ENCODE measurements at places on chromosomes 13 and 19. TPM values are rescaled to one million over a fixed set of nuclear protein-coding genes. Genes with fewer than 3 reads are reported as not detected.

- H3K27ac ChIP-seq: no peak within 1 kb of the TSS
- H3K4me1 ChIP-seq: peaks cover 13% of the 10 kb centered on the region
- no peaks in the 10 kb centered on the region for H3K27me3 ChIP-seq
- no peak for DNase-seq
Observed at GRCh38 chr13:28100150-28101121, at the start of gene FLT3. TSS of gene FLT3 (minus strand) at chr13:28100576. CDS start at chr13:28100510, 66 bp downstream.

The UBL5 gene
- 269 TPM for total RNA-seq

DNA sequence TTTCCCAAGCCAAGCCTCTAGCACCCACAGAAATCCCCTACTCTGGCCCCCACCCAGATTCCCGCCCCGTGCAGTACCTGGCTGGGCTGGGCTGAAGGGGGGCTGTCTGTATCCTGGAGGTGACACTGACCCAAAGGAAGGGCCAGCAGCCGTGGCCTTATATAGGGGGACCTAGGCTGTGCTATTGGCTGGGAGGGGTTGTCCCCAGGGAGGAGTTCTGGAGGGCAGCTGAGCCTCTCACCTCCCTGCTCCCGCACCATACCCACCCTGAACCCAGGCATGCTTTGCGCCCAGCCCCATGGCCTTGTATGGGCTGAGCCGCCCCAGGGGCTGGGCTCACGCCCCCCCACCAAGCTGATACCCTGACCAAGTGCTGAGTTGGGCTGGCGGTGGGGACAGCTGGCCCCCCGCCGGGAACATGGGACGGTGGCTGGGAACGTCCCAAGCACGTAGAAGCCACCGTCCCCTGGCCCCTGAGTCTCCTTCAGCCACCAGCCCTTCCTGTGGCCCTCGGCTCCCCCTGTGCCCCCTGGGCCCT, at the start of gene CKM:
Gene CKM (minus strand): TSS at position 132 of the 538 bp plus-strand sequence. CDS start 3,162 bp downstream, outside the sequence.
- H3K36me3 ChIP-seq: no peaks in the 10 kb centered on the region
- no peaks in the 10 kb centered on the region for H3K4me1 ChIP-seq
- H3K4me3 ChIP-seq: no peak within 1 kb of the TSS
- no peak within 1 kb of the TSS for H3K27ac ChIP-seq

DNA sequence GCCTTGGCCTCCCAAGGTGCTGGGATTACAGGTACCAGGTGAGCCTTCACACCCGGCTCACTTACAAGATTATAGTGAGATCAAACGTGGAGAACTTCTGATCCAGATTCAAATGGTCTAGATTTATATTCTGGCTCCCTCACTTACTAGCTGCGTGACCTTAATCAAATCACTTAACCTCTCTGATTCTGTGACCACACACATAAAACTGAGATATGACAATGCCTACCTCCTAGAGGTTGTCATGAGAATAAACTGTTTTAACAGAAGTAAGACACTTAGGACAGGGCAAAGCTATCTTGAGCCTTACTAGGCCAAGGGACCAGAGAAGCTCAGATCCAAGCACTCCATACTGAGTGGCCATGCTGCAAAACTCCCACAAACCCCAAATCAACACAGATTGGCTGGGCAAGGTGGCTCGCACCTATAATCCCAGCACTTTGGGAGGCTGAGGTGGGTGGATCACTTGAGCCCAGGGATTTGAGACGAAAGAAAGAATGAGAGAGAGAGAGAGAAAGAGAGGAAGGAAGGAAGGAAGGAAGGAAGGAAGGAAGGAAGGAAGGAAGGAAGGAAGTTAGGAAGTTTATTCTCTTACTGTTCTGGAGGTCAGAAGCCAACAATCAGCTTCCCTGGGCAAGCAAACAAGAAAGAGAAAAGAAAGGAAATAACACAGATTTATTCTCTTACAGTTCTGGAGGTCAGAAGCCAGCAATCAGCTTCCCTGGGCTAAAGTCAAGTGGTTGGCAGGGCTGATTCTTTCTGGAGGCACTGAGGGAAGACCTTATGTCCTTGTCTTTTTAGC, 46.1 kb upstream of the MAP3K10 start:
- peak; percentile 13 for DNase-seq
- no peaks in the 10 kb centered on the region for H3K36me3 ChIP-seq
- H3K4me3 ChIP-seq: no peak overlapping the region
- H3K4me1 ChIP-seq: no peaks in the 10 kb centered on the region
- no peaks in the 10 kb centered on the region for H3K27me3 ChIP-seq
- H3K27ac ChIP-seq: no peak overlapping the region

- DNase-seq: no peak
- H3K4me3 ChIP-seq: no peak overlapping the region
- no peaks in the 10 kb centered on the region for H3K36me3 ChIP-seq
- no peaks in the 10 kb centered on the region for H3K4me1 ChIP-seq
Observed at GRCh38 chr19:54231077-54231931, 8.5 kb upstream of the LILRB3 start.

GRCh38 chr19:55284405-55285058, 735 bp downstream of the BRSK1 start:
- H3K36me3 ChIP-seq: no peaks in the 10 kb centered on the region
- peak overlapping the region; percentile 82 for H3K27ac ChIP-seq
- peak overlapping the region; percentile 50 for H3K4me3 ChIP-seq
- no peaks in the 10 kb centered on the region for H3K27me3 ChIP-seq
- H3K4me1 ChIP-seq: peaks cover 11% of the 10 kb centered on the region
- no peak for DNase-seq

- no peaks in the 10 kb centered on the region for H3K36me3 ChIP-seq
- DNase-seq: no peak
- H3K4me1 ChIP-seq: peaks cover 21% of the 10 kb centered on the region
- H3K4me3 ChIP-seq: no peak overlapping the region
- H3K27me3 ChIP-seq: no peaks in the 10 kb centered on the region
Observed at GRCh38 chr19:51020988-51021651, 1.6 kb upstream of the KLK10 start.

The RPS5 gene
- total RNA-seq: 1,974 TPM

- H3K4me1 ChIP-seq: peaks cover 19% of the 10 kb centered on the region
- peaks cover 37% of the 10 kb centered on the region for H3K36me3 ChIP-seq
- H3K27ac ChIP-seq: peak overlapping the region; percentile 69
- H3K27me3 ChIP-seq: no peaks in the 10 kb centered on the region
- DNase-seq: no peak
- H3K4me3 ChIP-seq: no peak overlapping the region
Observed at GRCh38 chr19:9847087-9847671, 12.1 kb downstream of the PIN1 start.

GRCh38 chr13:45337395-45337794, 3.6 kb downstream of the TPT1 start:
- H3K4me3 ChIP-seq: no peak overlapping the region
- H3K4me1 ChIP-seq: peaks cover 83% of the 10 kb centered on the region
- peaks cover 54% of the 10 kb centered on the region for H3K36me3 ChIP-seq
- no peak for DNase-seq
- H3K27ac ChIP-seq: no peak overlapping the region

The KLHL1 gene
- total RNA-seq: not detected

DNA sequence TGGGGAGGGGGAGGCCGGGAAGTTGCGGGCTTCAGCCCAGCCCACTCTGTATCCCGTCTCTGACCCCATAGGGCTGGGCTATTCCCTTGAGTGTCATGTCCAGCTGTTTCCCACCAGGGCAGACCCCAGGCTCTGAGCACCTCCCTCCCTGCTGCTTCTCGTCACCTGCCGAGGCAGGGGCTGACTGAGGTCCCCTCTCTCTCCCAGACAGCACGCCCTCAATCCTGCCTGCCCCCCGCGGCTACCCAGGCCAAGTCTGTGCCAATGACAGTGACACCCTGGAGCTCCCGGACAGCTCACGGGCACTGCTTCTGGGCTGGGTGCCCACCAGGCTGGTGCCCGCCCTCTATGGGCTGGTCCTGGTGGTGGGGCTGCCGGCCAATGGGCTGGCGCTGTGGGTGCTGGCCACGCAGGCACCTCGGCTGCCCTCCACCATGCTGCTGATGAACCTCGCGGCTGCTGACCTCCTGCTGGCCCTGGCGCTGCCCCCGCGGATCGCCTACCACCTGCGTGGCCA, 625 bp downstream of the F2RL3 start:
- no peaks in the 10 kb centered on the region for H3K27me3 ChIP-seq
- DNase-seq: no peak
- no peak overlapping the region for H3K4me3 ChIP-seq
- H3K27ac ChIP-seq: no peak overlapping the region

GRCh38 chr19:5403968-5404640, 51.1 kb upstream of the ZNRF4 start:
- no peak overlapping the region for H3K4me3 ChIP-seq
- H3K27me3 ChIP-seq: no peaks in the 10 kb centered on the region
- H3K4me1 ChIP-seq: no peaks in the 10 kb centered on the region
- H3K36me3 ChIP-seq: no peaks in the 10 kb centered on the region

The MIDN gene
- total RNA-seq: 170 TPM

- peak; percentile 77 for DNase-seq
- no peak overlapping the region for H3K27ac ChIP-seq
- no peaks in the 10 kb centered on the region for H3K27me3 ChIP-seq
- H3K4me3 ChIP-seq: no peak overlapping the region
- H3K4me1 ChIP-seq: peaks cover 16% of the 10 kb centered on the region
Observed at GRCh38 chr13:20404488-20405222, 121.0 kb downstream of the CRYL1 start.

The ZNF471 gene
- total RNA-seq: 4.2 TPM

- H3K36me3 ChIP-seq: no peaks in the 10 kb centered on the region
- H3K27ac ChIP-seq: peak within 1 kb of the TSS; percentile 68
- H3K4me3 ChIP-seq: peak within 1 kb of the TSS; percentile 60
Observed at GRCh38 chr13:46387064-46387851, at the start of gene RUBCNL. TSS of gene RUBCNL (minus strand) at chr13:46387252. CDS start at chr13:46372475, 14,777 bp downstream.

The LRRC8E gene
- 6.6 TPM for total RNA-seq

The FBXL12 gene
- total RNA-seq: 39.8 TPM

- no peak overlapping the region for H3K27ac ChIP-seq
- H3K36me3 ChIP-seq: no peaks in the 10 kb centered on the region
- no peak for DNase-seq
- no peak overlapping the region for H3K4me3 ChIP-seq
- peaks cover 16% of the 10 kb centered on the region for H3K4me1 ChIP-seq
Observed at GRCh38 chr19:44658069-44658733, 13.1 kb upstream of the CEACAM19 start.

GRCh38 chr19:39224910-39225309, 19.9 kb downstream of the IFNL3 start:
- H3K4me3 ChIP-seq: no peak overlapping the region
- H3K27ac ChIP-seq: no peak overlapping the region
- no peak for DNase-seq
- no peaks in the 10 kb centered on the region for H3K36me3 ChIP-seq
- H3K27me3 ChIP-seq: no peaks in the 10 kb centered on the region
- H3K4me1 ChIP-seq: no peaks in the 10 kb centered on the region

GRCh38 chr13:78662467-78662866, 3.5 kb upstream of the OBI1 start:
- DNase-seq: no peak
- peaks cover 10% of the 10 kb centered on the region for H3K4me1 ChIP-seq
- H3K36me3 ChIP-seq: no peaks in the 10 kb centered on the region
- no peak overlapping the region for H3K4me3 ChIP-seq
- no peak overlapping the region for H3K27ac ChIP-seq

The TMEM238 gene
- total RNA-seq: 5.9 TPM

The ERICH4 gene
- not detected for total RNA-seq

GRCh38 chr13:108993346-108993745, 363.9 kb downstream of the MYO16 start:
- H3K4me1 ChIP-seq: no peaks in the 10 kb centered on the region
- no peaks in the 10 kb centered on the region for H3K36me3 ChIP-seq
- no peaks in the 10 kb centered on the region for H3K27me3 ChIP-seq

DNA sequence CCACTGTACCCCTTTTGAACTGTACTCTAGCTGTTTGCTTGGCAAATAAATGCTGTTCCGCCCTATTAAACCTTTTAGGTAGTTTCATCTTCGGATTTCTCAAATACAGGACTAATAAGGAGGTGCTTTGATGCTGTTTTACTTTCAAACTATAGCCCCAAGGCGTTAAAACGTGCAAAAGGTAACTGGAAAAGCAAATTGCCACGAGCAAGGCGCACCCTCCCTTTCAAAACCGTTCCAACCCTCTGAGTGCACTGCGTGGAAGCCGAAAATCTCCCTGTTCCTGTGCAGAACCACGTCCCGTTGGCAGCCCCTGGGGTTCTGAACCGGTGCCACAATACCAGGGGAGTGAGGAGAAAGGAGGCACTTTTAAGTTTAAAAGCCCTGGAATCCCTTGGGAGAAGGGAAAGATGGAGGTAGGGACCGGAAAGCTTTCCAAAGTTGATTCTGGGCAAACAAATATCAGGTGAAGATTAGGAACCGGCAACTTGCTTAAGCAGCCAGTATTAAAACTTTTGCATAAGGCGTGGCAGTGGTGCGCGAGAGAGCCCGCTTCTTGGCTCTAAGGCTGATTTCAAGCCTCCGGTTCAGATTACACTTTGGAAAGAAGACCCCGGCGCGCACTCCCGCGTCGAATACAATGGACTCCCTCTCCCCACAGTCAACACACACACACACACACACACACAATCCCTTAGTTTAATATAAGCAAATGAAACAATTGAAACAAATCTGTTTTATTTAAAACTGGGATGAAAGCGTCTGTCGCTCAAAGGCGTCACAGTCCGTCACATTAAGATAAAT, 9.5 kb downstream of the POU4F1 start:
- no peaks in the 10 kb centered on the region for H3K36me3 ChIP-seq
- H3K4me1 ChIP-seq: peaks cover 14% of the 10 kb centered on the region
- H3K27me3 ChIP-seq: peaks cover 35% of the 10 kb centered on the region
- H3K4me3 ChIP-seq: no peak overlapping the region
- DNase-seq: no peak

The JAK3 gene
- 10.8 TPM for total RNA-seq

The FFAR1 gene
- not detected for total RNA-seq

- no peak overlapping the region for H3K27ac ChIP-seq
- H3K4me3 ChIP-seq: no peak overlapping the region
- no peak for DNase-seq
- no peaks in the 10 kb centered on the region for H3K36me3 ChIP-seq
- H3K4me1 ChIP-seq: peaks cover 7% of the 10 kb centered on the region
Observed at GRCh38 chr13:35953537-35954206, 177.5 kb downstream of the DCLK1 start.

The ZNF575 gene
- 2.9 TPM for total RNA-seq

DNA sequence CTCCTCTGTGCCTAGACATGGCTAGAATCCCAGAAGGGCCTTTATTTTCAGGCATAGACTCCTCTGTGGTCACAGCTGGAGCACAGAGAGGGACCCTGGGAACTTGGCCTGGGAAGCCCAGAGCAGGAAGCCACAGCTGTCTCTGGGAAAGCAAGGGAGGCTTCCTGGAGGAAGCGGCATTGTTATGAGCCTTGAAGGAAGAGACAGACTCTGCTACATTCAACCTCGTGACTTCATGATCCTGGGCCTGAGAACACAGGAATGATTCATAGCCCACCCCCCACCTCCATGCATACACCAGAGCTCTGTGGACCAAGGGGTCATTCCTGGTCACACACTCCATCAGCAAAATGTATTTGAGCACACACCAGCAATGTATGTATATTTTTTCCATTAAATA, 8.6 kb downstream of the RDH8 start:
- no peak overlapping the region for H3K4me3 ChIP-seq
- no peak for DNase-seq
- H3K27me3 ChIP-seq: no peaks in the 10 kb centered on the region
- H3K4me1 ChIP-seq: no peaks in the 10 kb centered on the region
- H3K36me3 ChIP-seq: no peaks in the 10 kb centered on the region

Data from vagina (tissue), 2 donors.